ENCODE measurements at places on chromosomes 4 and X.

GRCh38 chr4:168070903-168071302, 21.4 kb upstream of the ANXA10 start:
- no peak for DNase-seq

DNA sequence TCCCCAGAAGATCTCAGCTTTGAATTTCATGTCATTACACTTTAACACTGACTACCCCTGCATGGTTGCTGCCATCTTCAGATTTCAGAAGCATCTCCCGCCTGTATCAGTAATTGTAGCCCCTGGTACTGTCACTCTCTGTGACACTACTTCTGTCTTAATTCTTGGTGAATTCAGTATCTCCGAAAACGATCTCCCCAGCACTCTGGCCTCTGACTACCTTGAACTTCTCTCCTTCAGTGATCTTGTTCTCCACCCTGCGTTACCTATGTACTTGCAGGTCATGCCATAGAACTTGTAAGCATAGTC, 53.8 kb upstream of the ABCG2 start:
- DNase-seq = no peak

DNA sequence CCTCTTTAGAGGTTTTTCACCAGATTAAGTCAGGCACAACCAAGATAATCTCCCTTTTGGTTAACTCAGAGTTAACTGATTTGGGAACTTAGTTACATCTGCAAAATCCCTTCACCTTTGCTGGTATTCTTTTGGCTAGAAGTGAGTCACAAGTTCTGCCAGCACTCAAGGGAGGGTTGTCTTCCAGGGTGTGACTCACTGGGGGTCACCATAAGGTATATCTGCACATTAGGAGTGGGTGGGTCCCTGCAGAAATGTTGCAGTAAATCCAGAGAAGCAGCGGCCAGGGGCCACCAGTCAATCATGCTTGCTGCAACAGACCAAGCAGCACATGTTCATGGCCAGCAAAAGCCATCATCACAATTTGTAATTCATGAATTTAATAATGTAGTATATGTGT, 59.8 kb upstream of the MAML3 start:
- no peak for DNase-seq

- DNase-seq = no peak
Measured at GRCh38 chr4:10095296-10095991, 21.2 kb downstream of the WDR1 start.

DNA sequence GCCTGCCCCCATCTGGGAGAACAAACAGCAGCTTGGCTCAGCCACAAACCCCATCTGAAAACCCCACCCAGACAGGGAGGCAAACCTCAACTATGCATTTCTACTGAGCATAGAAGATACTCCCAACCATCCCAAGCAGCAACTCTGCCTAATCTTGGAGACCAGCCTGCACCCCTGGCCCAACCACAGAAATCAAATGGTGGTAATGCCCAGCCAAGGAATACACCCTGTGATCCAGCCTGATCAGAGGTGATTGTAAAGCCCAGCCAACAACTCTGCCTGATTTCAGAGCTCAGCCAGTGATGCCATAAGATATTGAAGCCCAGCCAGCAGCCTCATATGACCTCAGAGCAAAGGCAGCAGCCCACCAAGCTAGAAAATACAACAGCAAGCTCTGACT, 19.8 kb downstream of the TMLHE start:
- DNase-seq = no peak

DNA sequence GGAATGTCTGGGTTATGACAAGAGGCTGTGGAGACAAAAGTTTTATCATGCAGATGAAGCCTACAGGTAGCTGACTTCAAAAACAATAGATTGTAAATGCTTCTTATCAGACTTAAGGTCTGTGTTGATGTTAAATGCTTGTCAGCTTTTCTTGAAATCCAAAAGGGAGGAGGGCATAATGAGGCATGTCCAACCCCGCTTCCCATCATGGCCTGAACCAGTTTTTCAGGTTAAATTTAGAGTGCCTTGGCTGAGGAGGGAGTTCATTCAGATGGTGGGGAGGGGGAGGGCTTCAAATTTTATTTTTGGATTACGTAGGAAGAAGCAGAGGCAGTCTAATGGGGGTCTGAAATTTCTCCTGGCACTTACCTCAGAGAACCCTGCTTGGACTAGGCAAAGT, 207.7 kb upstream of the HDX start:
- no peak for DNase-seq

DNA sequence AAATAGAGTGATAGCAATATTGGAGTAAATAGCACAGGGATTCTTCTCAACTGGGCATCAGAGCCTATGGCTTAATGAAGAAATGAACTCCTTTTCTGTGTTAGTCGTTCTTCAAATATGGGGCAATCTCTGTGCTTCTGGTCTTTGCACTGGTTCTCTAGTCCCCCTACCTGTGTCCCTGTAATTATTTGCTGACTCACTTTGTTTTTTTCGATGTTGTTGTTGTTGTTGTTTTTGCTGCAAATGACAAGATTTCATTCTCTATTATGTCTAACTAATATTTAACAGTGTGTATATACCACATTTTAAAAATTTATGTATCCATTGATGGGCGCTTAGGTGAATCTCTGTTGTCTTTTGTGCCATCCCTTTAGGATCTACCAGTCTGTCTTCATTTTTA, 2137.8 kb upstream of the TENM3 start:
- no peak for DNase-seq

GRCh38 chr4:142824368-142824767, 21.7 kb downstream of the INPP4B start:
- DNase-seq = no peak

DNA sequence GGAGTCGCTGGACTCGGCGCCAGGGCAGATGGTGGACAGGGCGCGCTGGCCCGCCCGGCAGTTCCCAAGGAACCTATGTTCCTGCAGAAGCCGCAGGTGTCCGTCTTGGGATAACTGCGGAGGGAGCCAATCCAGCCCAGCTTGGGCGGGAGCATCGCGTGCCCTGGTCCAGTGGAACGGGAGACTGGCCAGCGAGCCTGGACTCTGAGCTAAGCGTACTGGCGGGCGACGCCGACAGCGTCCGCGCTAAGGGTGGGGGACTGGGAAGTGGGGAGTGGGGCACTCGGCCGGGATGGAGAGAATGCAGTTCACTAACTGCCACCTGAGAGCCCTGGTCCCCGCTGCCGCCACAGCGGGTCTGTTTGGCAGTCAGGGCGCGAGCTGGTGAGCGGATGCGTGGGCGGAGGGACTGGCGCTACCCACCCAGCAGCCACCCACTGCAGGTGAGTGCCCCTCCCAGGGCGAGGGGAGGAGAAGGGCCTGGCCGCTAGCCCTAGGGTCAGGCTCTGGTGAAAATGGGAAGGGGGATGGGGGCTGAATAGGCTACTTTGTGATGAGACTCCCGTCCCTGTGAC, 1.3 kb upstream of the MAMLD1 start:
- DNase-seq = no peak

- peak; percentile 73 for DNase-seq
Measured at GRCh38 chr4:1856071-1856942, at the start of gene LETM1. Gene LETM1 (minus strand): TSS chr4:1856156. CDS start chr4:1855950, 206 bp downstream.

GRCh38 chr4:12729384-12729783, 754.8 kb downstream of the RAB28 start:
- DNase-seq = no peak

DNA sequence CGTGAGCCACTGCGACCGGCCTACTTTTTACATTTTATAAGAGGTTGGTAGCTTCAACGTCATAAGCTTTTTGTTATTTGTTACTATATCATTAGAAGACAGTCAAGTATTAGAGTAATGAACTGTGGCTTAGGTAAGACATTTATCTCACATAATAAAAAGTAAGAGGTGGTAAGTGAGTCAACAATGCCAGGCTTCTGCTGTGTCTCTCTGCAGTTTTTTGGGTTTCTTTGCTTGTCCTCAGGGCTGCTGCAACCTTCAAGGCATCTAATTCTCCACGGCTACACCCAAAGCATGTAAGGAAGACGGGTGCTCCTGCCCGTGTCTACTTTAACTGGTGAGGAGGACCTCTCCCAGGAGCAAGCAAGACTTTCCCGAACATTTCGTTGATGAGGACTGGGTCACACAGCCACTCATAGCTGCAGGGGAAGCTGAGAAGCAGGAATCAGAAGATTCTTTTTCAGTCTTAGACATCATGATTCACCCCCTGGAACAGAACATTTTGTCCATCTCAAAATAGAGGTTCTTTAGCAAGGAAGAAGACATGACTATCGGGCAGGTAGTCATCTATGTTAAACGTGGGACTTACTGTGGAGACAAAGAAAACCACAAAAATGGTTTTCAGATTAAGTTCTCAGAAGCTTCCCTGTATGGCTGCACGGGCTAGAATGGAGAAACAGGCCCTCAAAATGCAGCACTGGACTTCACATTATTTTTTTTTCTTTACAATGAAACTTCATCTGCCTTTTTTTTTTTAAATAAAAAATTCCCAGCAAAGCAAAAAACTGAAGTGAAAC, 13.0 kb upstream of the RHOH start:
- DNase-seq = no peak

GRCh38 chr4:100823066-100823992, 305.5 kb upstream of the EMCN start:
- no peak for DNase-seq

- DNase-seq = no peak
Measured at GRCh38 chr4:7956270-7956808, 16.7 kb upstream of the AFAP1 start.

GRCh38 chr4:53130896-53131561, 234.8 kb downstream of the SCFD2 start:
- DNase-seq = no peak

Data from NCI-H446 treated with DMSO at 0.1 percent for 48 hours (cell line).